ENCODE measurements at places on chromosomes 7 and 10.

DNA sequence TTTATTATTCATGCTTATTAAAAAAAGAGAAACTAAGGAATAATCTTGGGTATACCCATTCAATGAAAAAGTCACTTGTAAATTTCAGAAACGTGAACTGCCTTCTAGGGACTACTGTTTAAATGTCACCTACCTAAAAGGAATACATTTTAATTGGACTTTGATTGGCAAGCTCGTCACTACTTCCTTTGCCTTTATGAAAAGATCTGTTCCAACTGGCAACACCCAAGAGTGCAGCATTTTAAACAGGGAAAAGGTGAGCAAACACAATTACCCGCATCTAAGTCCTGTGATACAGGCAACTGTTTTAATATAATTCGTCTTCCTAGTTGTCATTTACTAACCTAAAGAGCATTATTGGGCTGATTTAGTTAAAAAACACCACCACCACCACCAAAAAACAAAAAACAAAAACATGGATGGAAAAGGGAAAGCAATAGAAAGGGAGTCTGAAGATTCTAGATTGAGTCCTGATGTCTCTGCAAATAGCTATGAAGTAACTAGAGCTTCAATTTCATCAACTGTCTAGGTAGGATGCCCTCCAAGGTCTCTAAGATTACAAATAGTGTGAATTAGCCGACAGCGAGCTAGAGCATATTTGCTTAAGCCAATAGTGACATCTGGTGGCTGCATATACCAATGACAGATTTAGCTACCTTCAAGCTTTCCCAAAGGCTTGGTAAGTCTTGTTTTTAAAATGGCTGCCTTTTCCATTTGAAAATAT lies 33.8 kb upstream of the ICA1 start:
- peak; percentile 64 for DNase-seq

GRCh38 chr10:103783681-103784080 lies 71.7 kb downstream of the SH3PXD2A start:
- DNase-seq, result no peak

- DNase-seq, result no peak
Measured at GRCh38 chr10:3159152-3159551, 13.4 kb downstream of the PITRM1 start.

- DNase-seq, result no peak
Measured at GRCh38 chr10:68106656-68107055, 2.6 kb upstream of the MYPN start.

GRCh38 chr10:63940277-63940922 lies 419.2 kb downstream of the REEP3 start:
- DNase-seq, result no peak

- DNase-seq, result no peak
Measured at GRCh38 chr7:102467581-102468477, 3.0 kb downstream of the LRWD1 start.

GRCh38 chr7:34390103-34390502 lies 267.9 kb upstream of the NPSR1 start:
- no peak for DNase-seq

DNA sequence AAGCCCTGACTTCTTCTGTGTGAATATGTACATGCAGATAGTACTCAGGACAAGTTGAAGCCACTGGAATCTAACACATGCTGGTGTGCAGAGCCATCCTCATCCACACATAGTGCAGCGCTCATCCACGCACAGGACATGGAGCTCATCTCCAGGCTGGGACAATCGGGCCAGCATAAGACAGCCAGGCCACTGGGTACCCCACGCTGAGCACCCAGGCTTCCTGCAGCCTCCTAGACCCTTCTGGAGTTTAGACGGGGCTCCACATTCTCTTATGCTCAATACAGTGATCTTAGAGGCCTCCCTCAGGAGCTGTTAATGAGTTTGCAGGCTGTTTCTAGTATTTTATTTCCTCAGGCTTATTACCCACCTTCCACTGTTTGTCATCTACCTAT lies 238.9 kb downstream of the TNS3 start:
- no peak for DNase-seq

- DNase-seq, result no peak
Measured at GRCh38 chr7:20201380-20201779, 15.8 kb downstream of the MACC1 start.

DNA sequence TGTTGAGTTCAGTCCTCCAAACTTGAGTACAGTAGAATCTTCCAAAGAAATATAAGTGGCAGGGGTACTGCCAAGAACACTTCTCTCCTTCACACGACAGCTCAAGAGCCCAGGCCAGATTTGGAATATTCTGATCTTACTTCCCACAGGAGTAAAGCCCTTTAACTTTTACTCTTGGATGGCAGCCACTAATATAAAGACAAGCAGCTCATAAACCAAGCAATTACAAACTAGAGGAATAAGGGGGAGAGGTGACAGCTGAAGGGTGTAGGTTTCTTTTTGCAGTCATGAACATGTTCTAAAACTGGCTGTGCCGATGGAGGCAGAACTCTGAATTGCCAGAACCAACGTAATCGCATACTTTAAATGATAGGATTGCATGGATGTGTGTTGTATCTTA lies 74.8 kb downstream of the SVIL start:
- DNase-seq, result no peak

DNA sequence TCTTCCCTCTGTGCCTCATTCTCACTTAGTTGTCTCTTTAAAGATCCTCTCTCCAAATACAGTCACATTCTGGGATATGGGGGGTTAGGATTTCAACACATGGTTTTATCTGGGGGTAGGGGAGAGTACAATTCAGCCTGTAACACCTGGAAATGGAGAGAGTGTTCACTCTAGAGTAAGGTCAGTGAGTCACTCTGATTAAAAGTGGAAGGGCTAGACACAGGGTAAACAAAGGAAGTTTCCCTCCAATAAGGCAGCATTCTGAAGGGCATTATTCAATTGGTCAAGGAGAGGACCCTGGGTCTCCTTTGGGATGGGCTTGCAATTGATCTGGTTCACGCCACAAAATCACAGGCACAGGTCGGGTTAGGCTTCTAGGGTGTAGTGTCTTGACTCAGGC lies 232.8 kb upstream of the NPSR1 start:
- DNase-seq, result no peak

GRCh38 chr7:99001482-99002147 lies 123.3 kb downstream of the TRRAP start:
- DNase-seq, result no peak

DNA sequence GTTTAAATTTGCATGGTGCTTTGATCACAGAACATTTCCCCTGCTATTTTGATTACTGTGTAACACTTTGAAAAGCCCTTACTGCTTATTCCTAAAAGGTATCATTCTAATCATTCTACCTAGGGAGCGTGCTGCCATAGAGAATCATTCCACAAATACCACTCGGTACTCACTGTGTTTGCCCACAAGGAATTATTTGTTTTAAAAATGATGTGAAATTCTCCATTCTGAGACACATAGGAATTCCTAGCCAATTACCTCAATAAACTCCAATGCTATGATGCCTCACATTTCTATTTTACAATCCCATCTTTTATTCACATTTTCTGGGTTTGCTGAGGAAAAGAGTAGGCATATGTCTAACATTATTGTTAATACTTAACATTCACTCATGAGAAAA lies 16.2 kb upstream of the TES start:
- no peak for DNase-seq

DNA sequence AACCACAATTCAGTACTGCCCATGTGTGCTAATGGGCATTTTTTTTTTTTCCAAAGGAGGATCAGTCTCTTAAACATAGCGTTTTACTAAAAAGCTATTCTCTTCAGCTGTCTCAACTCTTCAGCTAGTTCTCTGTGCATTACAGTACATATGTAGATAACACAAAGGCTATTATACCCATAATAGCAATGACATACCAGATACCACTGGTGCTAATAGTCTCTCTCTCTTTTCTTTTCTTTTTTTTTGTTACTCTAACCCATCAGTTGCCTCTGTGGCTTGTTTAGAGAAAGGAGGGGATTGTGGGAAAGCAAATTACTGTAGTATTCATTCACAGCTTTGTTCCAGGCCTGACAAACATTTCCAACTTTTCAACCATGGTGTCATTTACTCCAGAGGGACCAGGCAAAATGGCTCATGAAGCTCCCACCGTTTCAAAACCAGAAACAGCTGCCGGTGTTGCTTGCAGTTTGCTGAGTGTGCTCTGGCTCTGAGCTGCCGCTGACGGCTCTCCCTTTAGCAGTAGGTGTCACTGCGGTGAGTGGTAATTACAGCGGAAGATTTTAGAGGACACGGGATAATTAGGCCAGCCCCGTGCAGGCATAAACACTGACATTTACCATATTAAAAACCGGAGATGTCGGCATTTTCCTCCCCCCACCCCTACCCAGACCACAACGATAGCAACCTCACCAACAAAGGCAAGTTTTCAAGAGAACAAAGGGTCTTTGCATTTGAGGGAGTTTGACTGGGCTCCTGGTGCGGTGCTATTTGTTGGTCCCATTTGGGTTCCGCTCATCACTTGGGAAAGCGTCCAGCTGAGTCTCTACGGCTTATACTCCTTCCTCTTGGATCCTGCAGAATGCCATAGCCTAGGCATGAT lies 1005.5 kb downstream of the KCNMA1 start:
- no peak for DNase-seq

GRCh38 chr7:122679813-122680212 lies 19.1 kb downstream of the RNF133 start:
- no peak for DNase-seq

DNA sequence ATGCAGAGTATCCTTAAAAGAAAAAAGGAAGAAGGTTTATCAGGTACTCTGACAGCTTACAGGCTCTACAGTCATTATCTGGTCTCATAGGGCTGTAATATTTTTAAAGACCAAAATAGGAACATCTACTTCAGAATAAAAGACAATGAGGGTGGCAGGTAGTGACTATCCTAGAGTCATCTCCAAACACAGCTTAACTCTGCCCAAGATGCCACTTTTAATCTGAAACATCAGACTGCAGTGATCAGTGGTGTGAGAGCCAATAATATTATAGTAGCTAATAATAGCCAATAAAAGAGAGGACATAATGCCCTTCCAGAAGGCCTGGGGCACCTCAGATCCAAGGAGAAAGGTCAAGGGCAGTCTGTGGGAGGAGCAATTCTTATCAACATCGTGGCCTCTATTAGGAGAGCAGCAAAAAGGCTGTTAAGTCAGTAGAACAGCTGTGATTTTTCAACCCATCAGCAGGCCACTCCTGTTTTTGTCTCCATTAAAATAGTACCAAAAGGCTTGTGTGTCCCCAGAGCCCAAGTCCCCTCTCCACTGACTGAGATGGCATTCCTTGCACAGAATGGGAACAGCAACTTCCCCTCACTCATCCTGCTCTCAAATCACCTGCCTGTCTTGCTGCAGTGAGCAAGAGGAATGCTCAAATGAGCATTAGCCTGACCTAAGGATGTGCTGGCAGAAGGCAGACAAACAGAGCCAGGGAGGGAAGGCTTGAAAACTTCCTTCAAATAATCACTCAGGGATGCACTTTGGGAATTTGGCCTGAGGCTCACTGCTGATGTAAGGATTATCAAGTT lies 20.7 kb upstream of the SPOCK2 start:
- DNase-seq, result no peak

DNA sequence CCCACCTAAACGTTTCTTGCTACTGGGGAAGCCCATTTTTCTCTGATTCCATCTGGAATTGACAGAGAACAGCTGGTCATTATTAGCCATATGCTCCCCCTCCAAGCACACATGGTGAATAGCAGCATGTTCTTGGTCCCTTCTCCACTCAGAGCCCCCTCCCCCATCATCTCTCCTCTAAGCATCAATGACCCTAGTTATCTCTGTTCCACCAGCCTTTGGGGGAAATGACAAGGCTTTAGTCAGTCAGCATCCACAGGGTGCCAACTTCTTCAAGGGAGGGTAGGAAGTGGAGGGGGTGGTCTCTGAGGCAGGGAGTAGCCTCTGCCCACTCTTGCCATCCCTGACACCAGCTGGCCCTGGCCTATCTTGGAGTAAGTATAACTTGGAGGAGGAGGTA lies 163.1 kb downstream of the UBE2H start:
- DNase-seq, result no peak

GRCh38 chr7:77667459-77668086 lies 28.7 kb upstream of the RSBN1L start:
- DNase-seq, result no peak

Data from germinal center (tissue), 1 donor.